Activated T-helper 1 cell treated with anti-CD3 and anti-CD28 coated beads, Interleukin-12 subunit alpha, Interleukin-12 subunit beta, Interleukin-2, Interleukin-4 antibody, amounts not matched to agents 30 ng/mL and 10 ng/mL and 1 ng/mL, durations not matched to agents 14 hours and 24 hours and 36 hours (primary cell): ENCODE measurements at places on chromosomes 11 and 22.
A peak's percentile ranks its signal among the peaks of the same experiment; 100 is the strongest.

DNA sequence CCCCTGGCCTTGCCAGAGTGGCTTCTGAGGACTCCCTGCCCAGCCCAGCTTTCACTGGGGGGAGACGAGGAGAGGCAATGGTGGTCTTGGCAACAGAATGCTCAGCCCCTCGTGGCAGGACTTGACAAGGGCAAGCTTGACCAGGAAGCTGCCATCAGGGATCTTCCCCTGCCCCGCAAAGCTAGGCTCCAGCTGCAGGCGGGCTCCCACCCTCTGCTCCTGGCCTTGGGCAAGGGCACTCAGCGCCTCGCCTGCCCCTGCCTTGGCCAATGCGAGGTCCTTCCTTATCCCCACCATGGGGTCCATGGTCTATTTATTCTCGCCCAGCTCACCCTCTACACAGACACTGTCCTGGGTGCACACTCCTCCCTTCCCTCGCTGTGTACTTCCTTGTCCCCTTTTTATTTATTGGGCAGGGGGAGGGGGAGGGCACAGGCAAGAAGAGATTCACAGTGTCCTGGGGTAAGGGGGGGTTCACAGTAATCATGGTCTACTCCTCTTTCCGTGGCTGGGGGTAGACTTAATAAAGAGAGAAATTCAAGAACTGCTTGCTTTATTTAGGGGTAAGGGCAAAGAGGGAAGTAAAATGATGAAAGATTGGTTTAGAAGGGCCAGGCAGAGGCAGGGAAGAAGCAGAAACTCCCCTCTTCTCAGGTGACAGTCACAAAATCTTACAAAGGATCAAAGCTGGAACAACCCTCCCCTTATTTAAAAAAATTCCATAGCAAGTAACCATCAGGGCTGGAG lies 1.6 kb downstream of the GPHA2 start:
- peaks cover 17% of the 10 kb centered on the region for H3K36me3 ChIP-seq
- no peaks in the 10 kb centered on the region for H3K4me1 ChIP-seq
- H3K27me3 ChIP-seq, result peaks cover 2% of the 10 kb centered on the region
- no peak overlapping the region for H3K27ac ChIP-seq

DNA sequence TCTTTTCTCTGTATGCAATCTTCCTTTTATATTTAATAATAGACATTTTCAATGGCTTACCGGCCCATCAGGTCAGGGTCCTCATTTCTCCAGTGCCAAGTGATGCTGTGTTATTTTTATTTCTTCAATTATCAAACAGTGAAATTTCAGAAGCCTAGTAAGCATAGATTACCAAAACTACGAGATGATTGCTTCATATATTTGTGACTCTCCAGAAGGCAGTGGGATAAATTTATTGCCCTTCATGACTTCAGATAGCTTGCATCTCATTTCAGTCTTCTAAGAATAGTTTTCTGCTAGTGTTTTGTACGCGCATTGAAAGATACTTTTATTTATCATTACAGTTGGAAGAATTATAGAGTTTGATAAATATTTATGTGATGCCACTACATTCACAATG lies 139.6 kb downstream of the FAT3 start:
- H3K4me3 ChIP-seq, result no peak overlapping the region
- no peak for DNase-seq
- no peaks in the 10 kb centered on the region for H3K36me3 ChIP-seq

GRCh38 chr22:29480512-29481264 lies 670 bp downstream of the NEFH start:
- H3K27ac ChIP-seq, result no peak overlapping the region
- H3K27me3 ChIP-seq, result peaks cover 41% of the 10 kb centered on the region
- H3K4me1 ChIP-seq, result peaks cover 11% of the 10 kb centered on the region
- no peaks in the 10 kb centered on the region for H3K36me3 ChIP-seq
- peak; percentile 38 for DNase-seq

- H3K27me3 ChIP-seq, result no peaks in the 10 kb centered on the region
- no peaks in the 10 kb centered on the region for H3K36me3 ChIP-seq
- no peak overlapping the region for H3K4me3 ChIP-seq
- DNase-seq, result no peak
- peaks cover 30% of the 10 kb centered on the region for H3K4me1 ChIP-seq
Measured at GRCh38 chr11:11567936-11568650, 53.7 kb downstream of the GALNT18 start.

DNA sequence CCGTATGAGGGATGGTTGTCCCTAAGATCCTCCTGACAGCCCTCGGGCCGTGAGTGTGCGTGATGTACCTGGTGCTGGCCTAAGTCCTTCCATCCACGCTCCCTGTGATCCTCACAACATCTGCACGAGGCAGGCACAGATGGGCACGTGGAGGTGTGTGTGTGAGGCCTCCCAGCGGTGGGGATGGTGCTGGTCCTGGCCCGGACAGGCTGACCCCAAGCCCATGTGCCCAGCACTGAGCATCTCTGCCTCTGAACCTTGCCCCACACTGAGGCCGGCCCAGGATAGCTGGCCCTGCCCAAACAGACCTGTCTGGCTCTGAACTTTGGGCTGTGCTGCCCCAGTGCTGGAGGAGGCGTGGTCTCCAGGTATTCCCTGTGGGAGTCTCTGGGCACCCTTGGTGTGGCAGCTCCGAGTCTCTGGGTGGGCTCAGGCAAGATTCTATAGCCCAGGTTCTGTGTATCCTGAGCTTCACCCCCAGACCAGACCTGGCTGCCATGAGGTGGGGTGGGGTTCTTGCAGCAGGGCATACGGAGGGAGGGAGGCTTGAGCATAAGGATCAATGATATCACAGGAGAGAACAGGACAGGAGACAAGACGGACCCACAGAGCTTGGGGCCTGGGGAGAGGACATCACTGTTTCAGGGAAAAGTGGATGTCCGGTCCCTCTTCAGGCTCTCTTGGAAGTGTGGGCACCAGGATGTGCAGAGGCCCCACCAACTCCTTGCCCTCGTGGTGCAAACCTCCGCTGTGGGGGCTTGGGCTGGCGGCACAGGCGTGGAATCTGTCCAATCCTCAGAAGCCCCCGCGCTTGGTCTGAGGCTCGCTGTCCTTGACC lies 881.8 kb downstream of the BRD1 start:
- H3K27ac ChIP-seq, result no peak overlapping the region
- H3K4me1 ChIP-seq, result no peaks in the 10 kb centered on the region
- no peak for DNase-seq
- H3K27me3 ChIP-seq, result no peaks in the 10 kb centered on the region
- no peak overlapping the region for H3K4me3 ChIP-seq

DNA sequence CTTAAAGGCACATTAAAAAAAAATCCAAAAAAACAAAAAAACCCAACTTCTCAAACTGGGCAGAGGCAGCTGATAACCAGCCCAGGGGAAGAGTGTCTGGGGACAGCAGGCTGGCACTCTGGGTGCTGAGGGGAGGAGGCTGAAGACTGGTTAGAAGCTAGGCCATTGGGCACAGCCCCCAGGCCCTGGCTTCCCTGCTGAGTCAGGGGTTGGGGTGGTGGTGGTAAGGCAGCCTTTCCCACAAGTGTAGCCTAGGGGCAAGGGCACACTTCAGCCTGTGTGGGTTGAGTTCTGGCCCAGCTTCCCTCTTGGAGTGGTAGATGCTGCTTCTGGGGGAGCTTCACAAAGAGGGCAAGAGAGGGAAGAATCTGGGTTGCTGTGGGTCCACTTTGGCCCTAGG lies 16.3 kb upstream of the ARFGAP3 start:
- peaks cover 3% of the 10 kb centered on the region for H3K36me3 ChIP-seq
- no peaks in the 10 kb centered on the region for H3K27me3 ChIP-seq
- no peak overlapping the region for H3K4me3 ChIP-seq
- no peaks in the 10 kb centered on the region for H3K4me1 ChIP-seq
- no peak for DNase-seq

DNA sequence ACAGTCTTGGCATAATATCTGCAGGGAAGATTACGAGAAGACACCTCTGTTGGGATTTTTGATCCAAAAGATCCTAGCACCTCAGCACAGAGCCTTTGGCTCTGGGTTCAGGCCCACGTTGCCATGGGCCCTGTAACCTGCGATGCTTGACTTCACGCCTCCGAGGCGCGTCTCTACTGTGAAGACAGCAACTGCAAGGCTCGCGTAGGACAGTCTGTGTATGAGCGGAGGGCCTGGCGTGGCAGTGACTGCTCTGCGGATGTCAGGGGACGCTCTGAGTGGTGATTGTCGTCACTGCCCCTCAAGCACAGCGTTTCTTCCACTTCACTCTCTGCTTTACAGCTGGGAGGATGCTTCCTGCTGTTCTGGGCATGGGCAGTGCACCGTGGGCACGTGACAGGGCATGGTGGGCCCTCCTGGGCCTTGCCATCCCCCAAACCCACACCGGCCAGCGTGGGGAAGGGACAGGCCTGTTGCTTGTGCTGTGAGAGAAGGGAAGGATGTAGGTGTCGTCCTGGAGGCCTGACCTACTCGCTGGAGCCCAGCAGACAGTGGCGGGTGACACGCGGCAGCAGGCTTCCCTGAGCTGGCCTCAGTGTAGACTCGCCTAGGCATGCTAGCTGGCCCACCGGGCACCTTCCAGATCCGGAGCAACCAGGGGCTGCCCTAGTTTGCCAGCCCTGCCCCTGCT lies 26.5 kb downstream of the GLB1L2 start:
- H3K27ac ChIP-seq, result no peak overlapping the region
- H3K27me3 ChIP-seq, result peaks cover 5% of the 10 kb centered on the region
- H3K4me1 ChIP-seq, result peaks cover 26% of the 10 kb centered on the region
- no peaks in the 10 kb centered on the region for H3K36me3 ChIP-seq
- DNase-seq, result no peak

GRCh38 chr11:127470306-127470884 lies 469.8 kb upstream of the KIRREL3 start:
- H3K4me3 ChIP-seq, result no peak overlapping the region
- H3K36me3 ChIP-seq, result no peaks in the 10 kb centered on the region
- no peak for DNase-seq
- no peaks in the 10 kb centered on the region for H3K27me3 ChIP-seq

DNA sequence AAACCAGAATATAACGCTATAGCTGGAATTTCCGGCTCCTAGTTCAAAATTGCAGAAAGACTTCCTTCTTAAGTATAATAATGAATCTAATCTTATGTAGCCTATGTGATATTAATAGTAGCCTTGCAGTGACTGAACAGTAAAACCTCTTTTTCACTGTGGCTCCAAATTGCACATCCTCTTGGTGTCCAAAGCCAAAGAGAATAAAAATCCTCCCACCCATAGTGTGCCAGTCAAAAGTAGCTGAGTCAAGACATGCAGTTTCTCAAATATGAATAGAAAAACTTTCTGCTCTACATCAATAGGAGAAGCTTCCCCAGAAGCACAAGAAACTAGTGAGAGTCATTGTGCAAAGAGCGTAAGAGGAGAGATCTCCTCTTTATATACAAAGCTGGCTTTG lies 76.0 kb upstream of the PICALM start:
- H3K4me1 ChIP-seq, result peaks cover 65% of the 10 kb centered on the region
- H3K27ac ChIP-seq, result no peak overlapping the region
- H3K36me3 ChIP-seq, result peaks cover 6% of the 10 kb centered on the region

- no peak overlapping the region for H3K27ac ChIP-seq
- H3K27me3 ChIP-seq, result no peaks in the 10 kb centered on the region
- H3K36me3 ChIP-seq, result no peaks in the 10 kb centered on the region
Measured at GRCh38 chr11:2739531-2740274, 39.9 kb upstream of the KCNQ1OT1 start.

- no peaks in the 10 kb centered on the region for H3K27me3 ChIP-seq
- peak overlapping the region; percentile 76 for H3K27ac ChIP-seq
- H3K4me1 ChIP-seq, result peaks cover 74% of the 10 kb centered on the region
- peaks cover 76% of the 10 kb centered on the region for H3K36me3 ChIP-seq
- no peak overlapping the region for H3K4me3 ChIP-seq
Measured at GRCh38 chr11:44607987-44608386, 42.5 kb downstream of the CD82 start.
